Right lobe of liver (tissue), 6 donors: ENCODE measurements at places on chromosomes 1 and 21.
A peak's percentile ranks its signal among the peaks of the same experiment; 100 is the strongest.

GRCh38 chr21:32112195-32112594 is 166.7 kb downstream of the MIS18A start:
- H3K36me3 ChIP-seq, result no peaks in the 10 kb centered on the region
- no peak for DNase-seq

DNA sequence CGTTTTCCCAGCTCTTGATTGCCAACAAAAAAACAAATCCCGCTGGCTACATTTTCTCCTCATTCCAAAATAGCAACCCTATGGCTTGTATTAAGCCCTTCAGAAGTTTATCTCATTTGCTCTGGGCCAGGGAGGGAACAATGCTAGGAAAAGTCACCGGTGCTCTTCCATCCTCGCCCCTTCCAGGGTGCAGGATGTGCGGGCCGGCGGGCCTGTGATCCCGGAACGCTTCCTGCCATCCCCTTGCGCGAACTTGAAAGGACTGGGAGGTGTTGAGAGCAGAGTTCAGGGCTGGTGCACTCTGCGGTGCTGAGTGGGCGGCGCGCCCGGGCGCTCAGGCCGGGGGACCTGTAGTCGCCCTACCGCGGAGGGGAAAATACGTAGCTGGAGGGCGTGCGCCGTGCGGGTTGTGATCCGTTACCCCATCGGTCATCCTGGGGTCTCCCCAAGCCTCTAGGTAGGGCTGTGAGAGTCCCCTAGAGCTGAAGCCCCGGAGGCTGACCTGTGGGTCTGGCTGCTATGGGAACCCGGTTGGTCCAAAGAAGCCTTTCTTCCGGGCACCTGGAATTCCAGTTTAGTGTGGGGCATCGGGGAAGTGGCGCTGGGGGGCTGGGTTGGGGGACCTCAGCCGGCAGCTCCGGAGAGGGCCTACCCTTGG is 13.1 kb downstream of the NR5A2 start:
- H3K27me3 ChIP-seq, result no peaks in the 10 kb centered on the region
- DNase-seq, result peak; percentile 86
- H3K4me3 ChIP-seq, result peak overlapping the region; percentile 60
- no peaks in the 10 kb centered on the region for H3K36me3 ChIP-seq
- H3K27ac ChIP-seq, result peak overlapping the region; percentile 97

- H3K4me1 ChIP-seq, result no peaks in the 10 kb centered on the region
- DNase-seq, result no peak
- no peak overlapping the region for H3K4me3 ChIP-seq
- H3K27ac ChIP-seq, result no peak overlapping the region
- H3K36me3 ChIP-seq, result no peaks in the 10 kb centered on the region
These were observed 125.2 kb downstream of the TYW3 start for GRCh38 chr1:74858136-74858535.

DNA sequence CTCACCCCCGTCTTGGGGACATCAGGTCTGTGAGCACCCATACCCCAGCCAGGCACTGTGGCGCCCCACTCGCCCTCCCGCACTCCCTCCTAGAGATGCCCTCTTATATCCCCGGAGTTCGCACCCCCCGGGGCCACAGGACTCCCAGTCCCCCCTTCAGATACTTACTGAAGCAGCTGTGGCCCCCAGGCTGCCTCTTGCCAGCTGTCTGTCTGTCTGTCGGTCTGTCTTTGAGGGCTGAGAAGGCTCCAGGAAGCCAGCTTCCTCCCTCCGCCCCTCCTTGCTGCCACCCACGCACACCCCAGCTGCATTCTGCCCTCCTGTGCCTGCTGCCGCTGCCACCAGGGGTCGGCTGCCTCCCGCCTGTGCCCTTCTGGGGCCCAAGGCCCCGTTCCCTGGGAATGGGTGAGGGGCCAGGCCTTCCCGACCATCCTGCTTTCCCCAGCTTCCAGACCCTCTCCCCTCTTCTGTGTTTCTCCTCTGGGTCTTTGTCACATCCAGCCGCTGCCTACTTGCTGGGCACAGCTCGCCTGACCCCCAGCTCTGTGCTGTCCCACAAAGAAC is at the start of gene PTPN7:
TSS of gene PTPN7 (minus strand) at position 226 of the 564 bp plus-strand sequence. CDS start 1,200 bp downstream, outside the sequence.
- H3K4me1 ChIP-seq, result no peaks in the 10 kb centered on the region
- H3K4me3 ChIP-seq, result no peak within 1 kb of the TSS
- no peaks in the 10 kb centered on the region for H3K27me3 ChIP-seq
- no peaks in the 10 kb centered on the region for H3K36me3 ChIP-seq
- H3K27ac ChIP-seq, result peak within 1 kb of the TSS; percentile 49

DNA sequence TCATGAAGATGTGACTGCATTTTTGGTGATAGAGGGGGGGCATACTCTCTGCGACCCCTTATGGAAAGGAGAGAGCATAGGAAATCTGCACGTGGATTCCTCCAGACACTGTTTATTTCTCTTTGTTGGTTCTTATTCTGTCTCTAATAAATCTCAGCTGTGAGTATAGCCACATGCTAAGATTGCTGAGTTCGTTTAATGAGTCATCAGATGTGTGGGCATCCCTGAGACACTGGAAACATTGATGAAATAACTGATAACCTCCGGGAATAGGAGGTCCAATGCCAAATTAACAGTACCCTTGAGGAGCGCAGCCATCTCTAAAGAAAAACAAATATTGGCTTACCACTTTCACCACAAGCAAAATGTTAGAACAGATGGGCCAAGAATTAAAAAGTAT is 880.2 kb upstream of the NEGR1 start:
- no peaks in the 10 kb centered on the region for H3K4me1 ChIP-seq
- no peak for DNase-seq
- H3K4me3 ChIP-seq, result no peak overlapping the region
- H3K27ac ChIP-seq, result no peak overlapping the region
- no peaks in the 10 kb centered on the region for H3K27me3 ChIP-seq
- no peaks in the 10 kb centered on the region for H3K36me3 ChIP-seq

DNA sequence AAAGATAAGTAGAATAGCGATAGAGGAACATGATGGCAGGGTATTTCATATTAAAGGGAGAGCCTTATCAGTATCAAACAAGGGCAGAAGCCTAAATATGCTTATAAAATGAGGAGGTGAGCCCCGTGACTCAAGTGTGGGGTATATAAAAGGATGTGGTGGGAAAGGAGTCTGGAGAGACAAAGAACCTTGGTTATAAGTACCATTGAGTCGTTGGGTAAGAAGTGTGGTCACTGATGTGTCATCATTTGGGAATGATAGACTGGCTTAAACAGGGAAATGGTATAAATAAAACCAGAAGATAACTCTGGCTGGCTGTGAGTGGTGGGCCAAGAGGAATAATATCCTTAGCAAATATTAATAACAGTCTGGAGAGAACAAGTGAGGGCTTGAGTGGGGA is 10.9 kb upstream of the CD5L start:
- no peak overlapping the region for H3K4me3 ChIP-seq
- H3K4me1 ChIP-seq, result no peaks in the 10 kb centered on the region
- H3K27ac ChIP-seq, result no peak overlapping the region
- no peak for DNase-seq

GRCh38 chr1:218425647-218426342 is 80.7 kb downstream of the TGFB2 start:
- H3K4me1 ChIP-seq, result peaks cover 3% of the 10 kb centered on the region
- H3K27ac ChIP-seq, result no peak overlapping the region
- no peaks in the 10 kb centered on the region for H3K27me3 ChIP-seq
- no peaks in the 10 kb centered on the region for H3K36me3 ChIP-seq
- H3K4me3 ChIP-seq, result no peak overlapping the region
- DNase-seq, result no peak

DNA sequence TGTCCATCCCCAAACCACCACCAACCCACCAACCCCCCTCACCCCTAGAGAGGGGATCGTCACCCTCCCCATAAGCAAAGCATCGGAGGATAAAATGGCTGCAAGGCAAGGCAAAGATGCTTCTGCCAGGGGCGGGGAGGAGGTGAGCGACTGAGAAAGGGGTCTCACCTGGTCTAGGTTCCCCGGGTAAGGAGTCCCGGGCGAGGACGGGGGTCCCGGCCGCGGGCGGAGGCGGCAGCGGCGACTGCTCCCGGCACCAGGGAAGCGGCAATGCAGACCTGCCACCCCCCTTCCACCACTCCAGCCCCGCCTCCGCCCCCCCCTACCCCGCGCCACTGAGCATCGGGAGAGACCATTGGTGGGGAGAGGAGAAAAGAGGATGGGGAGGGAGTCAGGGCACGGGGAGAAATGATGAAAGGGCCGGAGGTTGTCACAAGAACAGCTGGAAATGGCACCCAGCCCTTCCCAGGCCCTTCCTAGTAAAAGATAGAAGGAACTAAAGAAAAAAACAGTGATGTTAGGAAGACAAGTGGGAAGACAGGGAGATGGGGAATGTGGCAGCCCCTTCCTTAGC is at the start of gene SV2A:
TSS of gene SV2A (minus strand) at position 274 of the 574 bp plus-strand sequence. CDS start 4,004 bp downstream, outside the sequence.
- H3K27ac ChIP-seq, result no peak within 1 kb of the TSS
- peaks cover 4% of the 10 kb centered on the region for H3K36me3 ChIP-seq
- peaks cover 10% of the 10 kb centered on the region for H3K4me1 ChIP-seq
- H3K4me3 ChIP-seq, result peak within 1 kb of the TSS; percentile 16
- DNase-seq, result no peak
- H3K27me3 ChIP-seq, result no peaks in the 10 kb centered on the region

DNA sequence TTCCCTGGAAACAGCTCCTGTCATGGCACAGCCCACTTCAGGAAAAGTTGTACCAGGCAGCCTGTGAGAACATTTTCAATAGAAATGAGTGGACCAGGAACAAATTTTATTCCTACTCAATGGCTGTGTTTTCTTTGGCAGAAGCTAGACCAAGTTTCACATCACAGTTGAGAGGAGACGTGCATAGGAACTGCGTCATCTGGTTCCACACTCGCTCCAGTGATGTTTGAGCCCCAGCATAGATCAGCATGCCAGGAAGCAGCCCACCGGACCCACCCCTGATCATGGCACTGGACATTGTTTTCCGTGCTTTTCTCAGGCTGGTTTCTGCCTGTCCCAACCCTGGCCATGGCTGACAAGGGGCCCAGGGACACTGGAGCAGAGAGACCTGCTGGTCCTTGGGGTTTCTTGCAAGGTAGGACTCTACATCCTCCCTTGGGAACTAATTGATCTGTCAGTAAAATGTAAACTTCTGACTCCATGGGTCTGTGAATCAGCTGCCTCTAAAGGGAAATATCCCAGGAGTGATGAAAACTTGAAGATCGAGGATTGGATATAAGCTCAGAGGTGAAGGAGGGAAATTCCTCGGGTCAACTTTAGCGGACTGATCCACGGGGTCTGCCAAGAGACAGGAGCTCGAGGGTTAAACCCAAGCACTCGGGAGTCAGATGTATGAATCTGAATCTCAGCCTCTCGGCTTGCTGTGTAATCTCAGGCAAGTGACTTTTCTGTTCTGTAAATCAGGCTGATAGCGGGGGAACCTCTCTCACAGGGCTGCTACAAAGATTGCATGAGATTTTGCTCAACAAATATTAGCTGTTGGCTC is 35.7 kb downstream of the NEK2 start:
- H3K4me3 ChIP-seq, result no peak overlapping the region
- peaks cover 52% of the 10 kb centered on the region for H3K4me1 ChIP-seq
- H3K36me3 ChIP-seq, result no peaks in the 10 kb centered on the region
- H3K27ac ChIP-seq, result peak overlapping the region; percentile 7

GRCh38 chr1:155200920-155201319 is 6.8 kb downstream of the THBS3 start:
- H3K36me3 ChIP-seq, result no peaks in the 10 kb centered on the region
- H3K4me1 ChIP-seq, result no peaks in the 10 kb centered on the region
- DNase-seq, result no peak
- H3K27me3 ChIP-seq, result no peaks in the 10 kb centered on the region

DNA sequence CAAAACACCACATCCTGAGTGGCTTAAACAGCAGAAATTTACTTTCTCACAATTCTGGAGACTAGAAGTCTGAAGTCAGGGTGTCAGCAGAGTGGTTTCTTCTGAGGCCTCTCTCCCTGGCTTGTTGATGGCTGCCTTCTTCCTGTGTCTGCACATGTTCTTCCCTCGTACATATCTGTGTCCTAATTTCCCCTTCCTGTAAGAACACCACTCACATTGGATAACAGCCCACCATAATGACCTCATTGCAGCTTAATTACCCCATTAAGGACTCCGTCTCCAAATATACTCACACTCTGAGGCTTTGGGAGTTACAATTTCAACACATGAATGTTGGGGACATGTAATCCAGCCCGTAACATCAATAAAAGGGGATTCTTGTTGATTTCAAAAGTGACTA is 23.4 kb downstream of the C8A start:
- DNase-seq, result no peak
- H3K4me3 ChIP-seq, result no peak overlapping the region
- H3K36me3 ChIP-seq, result no peaks in the 10 kb centered on the region
- no peaks in the 10 kb centered on the region for H3K27me3 ChIP-seq
- H3K27ac ChIP-seq, result peak overlapping the region; percentile 5

GRCh38 chr1:162993846-162994245 is 75.3 kb upstream of the RGS4 start:
- H3K4me1 ChIP-seq, result no peaks in the 10 kb centered on the region
- no peak overlapping the region for H3K4me3 ChIP-seq
- no peak overlapping the region for H3K27ac ChIP-seq
- no peaks in the 10 kb centered on the region for H3K36me3 ChIP-seq
- no peaks in the 10 kb centered on the region for H3K27me3 ChIP-seq
